Neural crest cell (in vitro differentiated cells): ENCODE measurements at places on chromosomes 4 and X.

DNA sequence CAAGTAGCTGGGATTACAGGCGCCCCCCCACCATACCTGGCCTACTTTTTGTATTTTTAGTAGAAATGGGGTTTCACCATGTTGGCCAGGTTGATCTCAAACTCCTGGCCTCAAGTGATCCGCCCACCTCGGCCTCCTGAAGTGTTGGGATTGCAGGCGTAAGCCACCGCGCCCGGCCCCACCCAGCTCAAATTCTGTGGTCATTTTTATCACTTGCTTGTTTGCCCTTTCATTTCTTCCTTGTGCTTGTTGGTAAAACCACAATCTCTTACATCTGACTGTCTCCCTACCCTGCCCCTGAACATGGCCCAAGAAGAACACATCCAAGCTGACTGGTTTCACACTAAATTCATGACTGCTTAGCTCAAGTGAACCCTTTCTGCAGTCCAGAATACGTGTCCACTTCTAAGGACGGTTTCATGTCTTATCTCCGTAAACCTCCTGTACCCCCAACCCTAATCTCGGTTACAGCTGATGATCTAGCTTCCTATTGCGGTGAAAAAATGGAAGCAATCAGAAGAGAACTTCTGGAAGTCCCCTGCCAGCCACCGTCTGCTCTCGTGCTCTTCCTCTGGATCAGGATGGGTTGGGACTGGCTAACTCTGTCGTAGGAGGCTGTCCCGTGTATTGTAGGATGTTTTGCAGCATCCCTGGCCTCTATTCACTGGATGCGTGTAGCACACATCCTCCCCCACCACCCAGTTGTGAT, 5.4 kb upstream of the RS1 start:
- DNase-seq: no peak

- no peak for DNase-seq
These were observed 236.9 kb upstream of the EMCN start for GRCh38 chr4:100754751-100755150.

DNA sequence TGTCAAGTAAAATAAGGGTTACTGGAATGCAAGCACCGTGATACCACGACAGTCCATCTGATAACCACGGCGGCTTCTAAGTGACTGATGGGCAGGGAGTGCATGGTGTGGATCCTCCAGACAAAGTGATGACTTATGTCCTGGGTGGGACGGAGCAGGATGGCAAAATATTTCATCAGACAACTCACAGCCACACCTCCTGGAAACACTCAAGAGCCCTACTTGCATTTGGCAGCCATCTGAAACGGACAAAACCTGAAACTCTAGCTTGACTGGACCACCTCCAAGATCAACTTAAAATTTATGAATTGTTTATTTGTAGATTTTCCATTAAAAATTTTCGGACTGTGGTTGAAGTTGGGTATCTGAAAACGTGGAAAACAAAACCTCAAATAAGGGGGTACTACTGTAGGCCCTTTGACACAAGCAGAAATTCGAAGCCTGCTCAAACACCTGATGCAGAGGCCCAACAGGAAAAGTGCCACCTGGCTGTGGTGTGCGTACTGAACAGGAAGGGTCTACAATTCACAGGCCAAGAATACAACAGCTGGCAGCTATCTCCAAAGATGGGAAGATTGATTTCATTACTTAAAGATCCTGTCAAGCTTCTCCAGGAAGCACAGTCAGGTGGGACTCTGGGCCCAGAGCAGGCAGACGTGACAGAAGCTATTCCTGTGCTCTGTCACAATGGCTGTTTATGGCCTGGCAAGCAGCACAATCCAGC, 26.0 kb downstream of the LRIT3 start:
- no peak for DNase-seq

- DNase-seq: no peak
These were observed 37.5 kb downstream of the PGRMC1 start for GRCh38 chrX:119273420-119274192.

GRCh38 chr4:118289794-118290193, 63.0 kb downstream of the PRSS12 start:
- DNase-seq: no peak

GRCh38 chrX:40625294-40625693, 2.1 kb downstream of the MPC1L start:
- no peak for DNase-seq

DNA sequence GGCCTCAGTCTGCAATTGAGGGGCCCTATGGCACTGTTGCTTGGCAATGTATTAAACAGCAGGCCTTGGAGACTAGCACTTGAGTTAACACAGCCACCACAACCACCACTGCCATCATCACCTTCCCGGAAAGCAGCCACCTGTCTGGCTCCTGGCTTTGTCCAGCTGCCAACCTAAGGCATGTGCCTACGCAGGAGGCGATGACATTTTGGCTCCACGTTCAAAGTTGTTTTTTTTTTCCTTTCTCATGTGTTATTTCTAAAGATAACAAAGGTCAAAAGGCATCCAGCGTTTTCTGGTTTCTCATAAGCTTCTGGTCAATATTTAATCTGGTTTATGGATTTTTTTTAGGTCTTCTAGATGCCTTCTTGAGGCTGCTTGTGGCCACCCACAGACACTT, 7.5 kb downstream of the CLDN2 start:
- DNase-seq: no peak

- DNase-seq: no peak
These were observed 594.6 kb downstream of the IL15 start for GRCh38 chr4:142230991-142231390.

GRCh38 chr4:80307183-80307735, 28.3 kb upstream of the CFAP299 start:
- DNase-seq: no peak

- no peak for DNase-seq
These were observed 470.6 kb upstream of the FSTL5 start for GRCh38 chr4:162634390-162634789.

DNA sequence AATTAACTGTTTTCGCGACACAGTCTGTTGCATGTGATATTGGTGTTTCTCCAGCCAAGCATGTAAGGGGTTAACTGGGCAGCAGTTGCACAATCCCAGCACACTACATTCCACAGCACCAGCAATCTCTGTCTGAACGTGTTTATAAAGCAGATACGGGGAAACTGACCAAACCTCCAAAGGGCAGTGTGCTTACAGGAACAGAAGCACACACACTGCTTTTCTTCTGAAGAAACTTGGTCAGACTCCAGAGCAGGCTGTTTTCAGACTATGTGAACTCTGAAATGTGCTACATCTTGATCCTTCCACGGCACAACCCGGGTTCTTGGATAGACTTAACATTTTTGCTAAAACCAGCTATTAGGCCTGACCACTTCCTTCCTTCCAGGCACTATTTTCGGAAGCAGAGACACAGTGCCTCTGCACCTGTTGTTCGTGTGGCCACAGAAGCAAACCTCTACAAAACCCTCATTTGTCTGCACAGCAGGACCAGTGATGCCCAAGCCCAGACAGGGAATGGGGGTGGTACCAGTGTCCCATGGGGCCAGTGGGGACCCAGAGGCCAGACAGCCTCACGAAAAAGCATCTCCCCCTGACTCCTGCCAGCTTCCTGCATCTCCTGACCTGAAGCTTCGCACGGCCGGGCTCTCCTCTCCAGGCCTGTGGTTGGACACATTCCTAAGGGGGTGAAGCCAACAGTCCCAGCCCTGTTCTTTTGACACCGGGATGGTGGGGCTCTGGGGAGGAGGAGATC, 90.1 kb downstream of the IRF2 start:
- DNase-seq: no peak

DNA sequence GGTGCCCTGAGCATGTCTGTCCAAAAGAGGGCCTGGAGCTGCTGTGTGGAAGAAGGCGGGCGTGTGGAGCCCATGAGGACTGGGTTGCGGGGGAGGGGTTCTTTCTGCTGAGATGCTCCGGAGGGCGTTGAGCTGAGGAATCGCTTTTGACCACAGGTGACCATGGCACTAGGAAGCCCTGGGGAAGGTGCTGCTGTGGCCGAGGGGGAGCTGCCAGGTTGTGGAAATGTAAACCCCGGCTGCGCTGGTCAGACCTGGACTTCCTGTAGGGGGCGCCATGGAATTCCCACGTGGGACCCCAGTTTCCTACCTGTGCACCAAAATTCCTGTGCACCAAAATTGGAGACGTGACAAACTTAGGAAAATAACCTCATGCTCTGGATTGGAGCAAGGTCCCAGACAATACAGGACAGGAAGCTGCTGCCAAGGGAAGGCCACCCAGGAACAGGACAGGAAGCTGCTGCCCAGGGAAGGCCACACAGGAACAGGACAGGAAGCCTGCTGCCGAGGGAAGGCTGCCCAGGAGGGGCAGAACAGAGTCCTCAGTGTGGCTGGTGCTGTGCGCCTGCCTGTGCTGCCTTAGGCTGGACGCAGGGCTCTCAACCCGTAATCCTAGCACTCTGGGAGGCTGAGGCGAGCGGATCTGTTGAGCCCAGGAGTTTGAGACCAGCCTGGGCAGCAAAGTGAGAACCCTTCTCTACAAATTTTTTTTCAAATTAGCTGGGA, 28.4 kb upstream of the UVSSA start:
- no peak for DNase-seq

DNA sequence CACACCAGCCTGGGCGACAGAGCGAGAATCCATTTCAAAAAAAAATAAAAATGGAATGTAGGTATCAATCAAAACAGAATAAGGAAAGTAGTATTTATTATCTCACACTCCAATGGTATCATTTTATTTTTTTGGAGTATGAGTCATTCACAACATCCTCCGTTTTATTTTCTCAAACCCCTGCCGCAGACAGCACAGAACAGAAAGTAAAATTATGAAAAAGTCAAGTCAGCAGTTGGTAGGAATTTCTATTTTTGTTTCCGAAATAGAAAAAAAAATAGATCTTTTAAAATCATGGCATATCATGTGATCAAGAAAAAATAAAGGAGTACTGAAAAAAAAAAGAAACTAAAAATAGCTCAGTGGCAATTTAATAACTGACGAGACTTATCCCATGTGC, 490.7 kb upstream of the TENM3 start:
- no peak for DNase-seq

- DNase-seq: peak; percentile 62
These were observed at the start of gene NUDT11 for GRCh38 chrX:51496501-51497291. NUDT11 (minus strand) TSS chrX:51496592; CDS start chrX:51496444, 148 bp downstream.

DNA sequence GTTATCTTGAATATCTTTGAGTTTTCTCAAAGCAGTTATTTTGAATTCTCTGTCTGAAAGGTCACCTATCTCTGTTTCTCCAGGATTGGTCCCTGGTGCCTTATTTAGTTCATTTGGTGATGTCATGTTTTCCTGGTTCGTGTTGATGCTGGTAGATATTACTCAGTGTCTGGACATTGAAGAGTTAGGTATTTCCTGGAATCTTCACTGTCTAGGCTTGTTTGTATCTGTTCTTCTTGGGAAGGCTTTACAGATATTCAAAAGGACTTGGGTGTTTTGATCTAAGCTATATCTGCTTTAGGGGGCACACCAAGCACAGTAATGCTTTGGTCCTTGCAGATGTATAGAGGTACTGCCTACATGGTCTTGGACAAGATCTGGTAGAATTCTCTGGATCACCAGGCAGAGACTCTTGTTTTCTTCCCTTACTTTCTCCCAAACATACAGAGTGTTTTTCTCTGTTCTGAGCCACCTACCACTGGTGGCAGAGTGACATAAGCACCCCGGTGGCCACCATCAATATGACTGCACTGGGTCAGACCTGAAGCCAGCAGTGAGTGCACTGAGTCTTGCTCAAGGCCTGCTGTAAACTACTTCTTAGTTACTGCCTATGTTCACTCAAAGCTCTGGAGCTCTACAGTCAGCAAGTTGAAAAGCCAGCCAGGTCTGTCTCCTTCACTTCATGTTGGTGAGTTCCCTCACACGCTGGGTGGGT, 193.5 kb upstream of the AMOT start:
- DNase-seq: no peak

- no peak for DNase-seq
These were observed 31.2 kb downstream of the PLS3 start for GRCh38 chrX:115591856-115592842.

GRCh38 chrX:56564164-56564885, 898 bp downstream of the UBQLN2 start:
- DNase-seq: no peak

DNA sequence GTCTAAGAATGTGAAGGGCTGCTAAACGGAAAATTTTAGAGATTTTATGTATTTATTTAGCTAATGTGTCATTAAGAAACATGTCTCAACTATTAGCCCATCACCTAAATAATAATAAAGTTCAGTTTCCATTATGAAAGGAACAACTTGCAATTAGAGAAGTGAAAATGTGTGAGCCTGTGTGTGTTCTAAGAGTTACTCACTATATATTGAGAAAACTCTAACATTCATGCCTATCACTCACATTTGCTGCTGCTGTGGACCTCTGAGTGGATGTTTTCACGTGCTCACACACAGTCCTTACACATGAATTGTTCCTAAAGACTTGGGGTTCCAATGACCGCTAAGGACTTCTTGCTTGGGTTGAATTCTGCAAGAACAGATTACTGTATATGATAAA, 364.0 kb downstream of the TMA16 start:
- no peak for DNase-seq

GRCh38 chrX:25534091-25534490, 518.3 kb upstream of the ARX start:
- DNase-seq: no peak

DNA sequence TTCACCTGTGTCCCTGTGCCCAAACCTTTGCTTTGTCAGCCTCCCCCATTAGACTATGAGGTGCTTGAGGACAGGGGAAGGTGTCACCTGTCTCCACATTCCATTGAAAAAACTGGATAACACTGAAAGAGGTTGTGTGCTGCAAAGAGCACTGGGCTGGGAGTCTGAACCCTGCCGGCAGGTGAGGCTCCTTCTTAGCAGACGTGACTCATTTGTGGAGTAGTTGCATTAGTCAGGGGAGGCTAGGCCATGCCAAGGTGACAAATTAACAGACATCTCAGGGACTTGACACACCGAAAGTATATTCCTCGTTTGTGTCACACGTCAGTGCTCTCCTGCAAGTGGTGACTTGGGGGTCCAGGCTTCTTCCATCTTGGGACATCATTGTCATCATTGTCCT, 95.9 kb upstream of the STX18 start:
- DNase-seq: no peak

DNA sequence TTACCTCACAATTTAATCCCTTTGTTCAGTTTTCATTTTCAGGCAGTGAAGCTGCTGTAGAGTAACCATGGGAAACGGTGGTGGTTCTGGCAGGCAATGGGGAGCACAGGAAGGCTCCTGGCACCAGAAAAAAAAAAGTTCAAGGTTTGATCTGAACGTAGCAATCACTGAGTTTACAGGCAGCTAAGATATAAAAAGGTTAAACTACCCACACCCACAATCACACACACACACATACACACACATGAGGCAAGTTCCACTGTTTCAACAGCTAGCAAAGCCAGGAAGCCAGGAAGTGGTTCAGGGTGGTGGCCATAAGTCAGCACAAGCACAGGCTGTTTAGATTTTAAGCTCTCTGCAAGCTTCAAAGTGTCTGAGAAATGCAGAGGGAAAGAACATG, at the start of gene SULT1B1:
Gene SULT1B1, minus strand, starts transcription at position 166 of the 400 bp plus-strand sequence. CDS start 5,403 bp downstream, outside the sequence.
- DNase-seq: no peak

- no peak for DNase-seq
These were observed 20.5 kb downstream of the HADH start for GRCh38 chr4:108010167-108010566.

DNA sequence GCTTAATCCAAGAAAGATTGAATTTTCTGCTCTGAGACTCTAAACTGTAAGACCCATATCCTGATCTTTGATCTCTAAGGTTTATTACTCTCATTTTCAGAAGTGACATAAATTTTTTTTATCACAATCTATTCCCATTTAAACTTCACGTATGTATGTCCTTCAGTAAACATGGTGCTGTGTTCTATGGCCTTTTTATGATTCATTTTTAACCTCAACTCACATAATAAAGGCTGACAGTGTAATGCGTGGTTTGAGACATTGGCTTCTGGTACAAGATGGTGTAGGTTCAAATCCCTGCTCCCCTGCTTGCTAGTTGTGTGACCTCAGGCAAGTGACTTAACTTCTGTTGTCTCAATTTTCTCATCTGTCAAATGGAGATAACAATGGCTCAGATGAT, 306.0 kb upstream of the AADAT start:
- no peak for DNase-seq
